ENCODE measurements at places on chromosomes 11 and 22. TPM values are rescaled to one million over a fixed set of nuclear protein-coding genes. Genes with fewer than 3 reads are reported as not detected.

The TRIM6 gene
- total RNA-seq: 23.9 TPM

The SNU13 gene
- 163 TPM for total RNA-seq

The IFITM1 gene
- 631 TPM for total RNA-seq

The SOX6 gene
- 16.3 TPM for total RNA-seq

The PRG2 gene
- not detected for total RNA-seq

DNA sequence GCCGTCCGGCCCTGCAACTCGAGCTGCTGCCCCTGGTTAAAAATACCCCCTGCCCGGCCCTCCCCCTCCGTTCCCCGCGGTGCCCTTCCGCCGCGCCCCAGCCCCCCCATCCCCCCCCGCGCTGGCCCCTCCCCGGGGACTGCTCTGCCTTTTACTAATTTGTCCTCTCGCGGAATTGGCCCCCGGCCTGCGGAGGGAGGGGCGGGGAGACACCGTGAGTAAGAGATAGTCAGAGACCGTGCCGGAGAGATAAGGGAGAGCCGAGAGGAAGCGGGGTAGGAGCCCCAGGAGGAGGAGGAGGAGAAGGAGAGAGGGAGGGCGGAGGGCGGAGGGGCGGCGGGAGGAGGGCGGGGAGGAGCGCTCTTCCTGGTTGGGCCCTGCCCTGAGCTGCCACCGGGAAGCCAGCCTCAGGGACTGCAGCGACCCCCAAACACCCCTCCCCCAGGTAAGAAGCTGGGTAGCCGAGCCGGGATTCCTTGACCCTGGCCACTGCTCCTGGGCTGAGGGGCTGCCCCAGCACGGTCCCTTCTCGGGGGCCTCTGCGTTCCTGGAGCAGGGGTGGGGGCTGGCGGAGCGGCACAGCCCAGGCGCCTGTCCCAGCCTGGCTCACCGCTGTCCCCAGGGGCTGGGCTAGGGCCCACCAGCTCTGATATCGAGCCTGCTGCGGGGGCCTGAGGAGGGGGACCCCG lies at the start of gene CAPN1:
Gene CAPN1, plus strand, starts transcription at position 360 of the 689 bp plus-strand sequence. CDS start 774 bp downstream, outside the sequence.
- H3K36me3 ChIP-seq: peaks cover 3% of the 10 kb centered on the region

GRCh38 chr11:60932605-60933356 lies 8.5 kb downstream of the TMEM132A start:
- no peak for DNase-seq
- no peaks in the 10 kb centered on the region for H3K4me1 ChIP-seq
- H3K4me3 ChIP-seq: no peak overlapping the region
- peaks cover 3% of the 10 kb centered on the region for H3K36me3 ChIP-seq
- no peaks in the 10 kb centered on the region for H3K27me3 ChIP-seq

DNA sequence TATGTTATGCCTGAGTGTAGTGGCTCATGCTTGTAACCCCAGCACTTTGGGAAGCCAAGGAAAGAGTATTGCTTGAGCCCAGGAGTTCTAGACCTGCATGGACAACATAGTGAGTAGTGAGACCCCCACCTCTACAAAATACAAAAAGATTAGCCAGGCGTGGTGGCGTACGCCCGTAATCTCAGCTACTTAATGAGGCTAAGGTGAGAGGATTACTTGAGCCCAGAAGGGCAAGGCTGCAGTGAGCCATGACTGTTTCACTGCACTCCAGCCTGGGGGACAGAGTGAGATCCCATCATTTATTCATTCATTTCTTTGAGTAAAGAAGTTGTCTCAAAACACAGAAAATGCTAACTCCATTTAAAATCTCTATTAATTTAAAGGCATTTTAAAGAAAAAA lies 1061.6 kb downstream of the JRKL start:
- H3K4me1 ChIP-seq: no peaks in the 10 kb centered on the region
- no peak for DNase-seq
- H3K27ac ChIP-seq: no peak overlapping the region
- no peak overlapping the region for H3K4me3 ChIP-seq

GRCh38 chr11:91866642-91867041 lies 358.0 kb upstream of the FAT3 start:
- H3K36me3 ChIP-seq: no peaks in the 10 kb centered on the region
- no peak overlapping the region for H3K4me3 ChIP-seq
- H3K4me1 ChIP-seq: no peaks in the 10 kb centered on the region
- DNase-seq: no peak
- no peak overlapping the region for H3K27ac ChIP-seq

DNA sequence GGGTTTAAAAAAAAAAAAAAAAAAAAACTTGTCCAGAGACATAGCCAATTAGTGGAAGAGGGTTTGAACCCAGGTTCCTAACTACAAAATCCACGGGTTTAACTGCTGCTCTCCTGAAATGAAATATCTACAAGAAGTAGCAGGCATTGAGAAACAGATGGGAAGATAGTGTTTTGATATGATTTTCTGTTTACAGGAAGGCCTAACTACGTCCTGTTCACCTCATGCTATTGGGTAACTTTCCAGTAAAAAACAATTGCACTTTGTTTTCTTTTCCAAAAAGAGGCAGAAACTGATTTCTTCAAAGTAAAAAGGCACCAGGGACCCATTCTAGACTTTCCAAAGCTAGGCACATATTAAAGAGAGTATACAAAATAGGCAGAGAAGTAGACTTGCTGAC lies 5.9 kb upstream of the C11orf91 start:
- H3K4me3 ChIP-seq: no peak overlapping the region
- no peak overlapping the region for H3K27ac ChIP-seq
- peaks cover 57% of the 10 kb centered on the region for H3K36me3 ChIP-seq
- H3K4me1 ChIP-seq: peaks cover 35% of the 10 kb centered on the region
- no peak for DNase-seq

DNA sequence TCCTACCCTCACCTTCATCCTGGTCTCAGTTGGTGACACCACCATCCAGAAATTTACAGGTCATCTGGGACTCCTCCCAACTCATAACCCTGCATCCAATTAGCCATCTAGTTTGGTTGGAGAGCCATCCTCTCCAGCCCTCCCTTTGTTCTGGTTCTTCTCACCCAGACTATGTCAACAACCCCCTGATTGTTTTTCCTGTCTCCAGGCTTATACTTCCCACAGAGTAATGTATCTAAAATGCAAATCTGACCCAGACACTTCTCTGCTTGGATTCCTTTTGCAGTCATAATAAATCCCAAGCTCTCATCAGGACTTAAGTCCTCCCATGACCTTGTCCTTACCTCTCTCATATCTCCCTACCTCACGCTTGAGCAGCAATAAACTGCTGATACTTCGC lies 3.0 kb downstream of the TTC12 start:
- peaks cover 9% of the 10 kb centered on the region for H3K4me1 ChIP-seq
- H3K27ac ChIP-seq: no peak overlapping the region
- no peaks in the 10 kb centered on the region for H3K27me3 ChIP-seq
- no peak for DNase-seq

- no peaks in the 10 kb centered on the region for H3K36me3 ChIP-seq
- no peaks in the 10 kb centered on the region for H3K27me3 ChIP-seq
- H3K4me3 ChIP-seq: no peak overlapping the region
- H3K4me1 ChIP-seq: no peaks in the 10 kb centered on the region
Observed at GRCh38 chr11:96658436-96658835, 268.6 kb downstream of the JRKL start.

DNA sequence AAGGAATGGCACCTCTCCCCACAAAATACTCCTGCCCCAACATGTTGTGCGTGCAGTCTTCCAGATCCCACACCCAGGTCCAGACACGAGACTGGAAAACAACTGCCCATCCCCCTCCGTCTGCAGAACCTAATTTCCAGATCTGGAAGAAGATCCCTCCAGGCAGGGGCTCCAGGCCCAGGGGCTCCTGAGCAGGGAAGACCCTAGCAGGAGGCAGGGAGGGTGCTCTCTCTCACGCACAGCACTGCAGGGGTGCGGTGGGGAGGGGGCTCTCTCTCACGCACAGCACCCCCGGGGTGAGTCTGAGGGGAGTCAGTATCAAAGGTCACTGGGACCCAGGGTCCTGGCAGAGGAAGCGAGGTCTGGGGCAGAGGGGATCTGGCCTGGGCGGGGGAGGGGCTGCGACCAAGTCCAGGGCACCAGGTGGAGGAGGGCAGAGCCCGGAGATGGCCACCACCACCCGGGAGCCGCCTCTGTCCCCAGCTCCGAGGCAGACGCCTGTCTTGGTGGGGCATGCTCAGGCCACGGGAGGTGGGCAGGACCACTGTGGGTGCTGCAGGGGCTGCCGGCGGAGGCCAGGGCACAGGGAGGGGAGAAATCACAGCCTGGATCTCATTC lies 1.7 kb downstream of the MLC1 start:
- DNase-seq: no peak
- no peaks in the 10 kb centered on the region for H3K36me3 ChIP-seq
- peaks cover 2% of the 10 kb centered on the region for H3K27me3 ChIP-seq
- H3K27ac ChIP-seq: no peak overlapping the region
- peaks cover 4% of the 10 kb centered on the region for H3K4me1 ChIP-seq

DNA sequence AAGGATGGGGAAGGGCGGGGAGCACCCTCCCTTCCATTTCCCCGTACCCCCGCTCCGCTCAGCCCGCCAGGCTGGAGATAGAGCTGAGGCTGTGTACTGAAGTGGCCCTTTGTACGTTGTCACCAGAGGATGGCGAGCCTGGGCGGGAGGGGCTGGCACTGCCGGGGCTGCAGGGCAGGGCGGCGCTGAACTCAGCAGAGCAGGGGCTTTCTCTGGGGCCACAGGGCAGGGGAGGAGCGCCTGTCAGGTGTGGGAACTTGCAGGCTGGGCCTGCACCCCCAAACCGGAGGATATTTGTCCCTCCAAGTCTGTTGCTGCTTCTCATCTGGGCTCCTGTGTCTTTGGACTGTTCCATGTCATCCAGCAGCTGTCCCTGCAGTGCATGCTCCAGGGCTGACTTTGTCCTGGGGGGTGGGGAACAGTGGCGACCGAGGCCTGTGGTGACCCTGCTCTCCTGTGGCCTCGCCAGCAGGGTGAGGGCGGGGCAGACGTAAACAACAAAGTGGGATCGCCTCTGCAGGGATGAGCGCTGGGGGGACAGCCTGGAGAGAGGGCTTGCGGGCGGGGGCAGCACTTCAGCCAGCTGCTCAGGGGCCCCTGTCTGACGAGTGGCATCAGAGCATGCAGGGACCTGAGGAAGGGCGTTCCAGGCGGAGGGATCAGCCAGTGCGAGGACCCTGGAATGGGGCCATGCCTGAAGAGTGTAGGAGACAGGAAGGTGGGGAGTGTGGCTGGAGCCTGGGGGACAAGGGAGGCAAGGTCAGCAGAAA lies 13.1 kb downstream of the MGAT3 start:
- no peak for DNase-seq
- no peak overlapping the region for H3K4me3 ChIP-seq
- no peaks in the 10 kb centered on the region for H3K36me3 ChIP-seq
- peaks cover 2% of the 10 kb centered on the region for H3K27me3 ChIP-seq
- H3K4me1 ChIP-seq: peaks cover 20% of the 10 kb centered on the region

- H3K27ac ChIP-seq: no peak overlapping the region
- H3K4me3 ChIP-seq: no peak overlapping the region
- H3K4me1 ChIP-seq: no peaks in the 10 kb centered on the region
- H3K36me3 ChIP-seq: no peaks in the 10 kb centered on the region
- no peaks in the 10 kb centered on the region for H3K27me3 ChIP-seq
- no peak for DNase-seq
Observed at GRCh38 chr22:37711490-37711889, 14.6 kb downstream of the TRIOBP start.

DNA sequence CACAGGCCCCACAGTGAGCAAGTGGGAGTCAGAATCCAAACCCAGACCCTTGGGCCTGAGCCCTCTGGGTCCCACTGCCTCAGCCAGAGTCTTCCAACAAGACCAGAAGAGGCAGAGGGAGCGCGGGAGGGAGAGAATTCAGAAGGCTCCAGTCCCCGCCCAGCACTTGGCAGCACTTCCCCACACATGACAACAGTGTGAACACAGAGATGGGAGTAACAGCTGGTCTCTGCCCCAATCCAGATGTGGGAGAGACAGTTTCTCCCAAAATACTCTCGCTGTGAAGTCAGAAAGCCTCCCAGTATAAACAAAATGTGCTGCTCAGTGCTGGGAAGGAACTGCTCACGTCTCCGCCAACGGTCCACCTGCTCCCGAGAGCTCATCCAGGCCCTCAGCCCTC lies 219.9 kb downstream of the MN1 start:
- H3K4me3 ChIP-seq: no peak overlapping the region
- no peak overlapping the region for H3K27ac ChIP-seq
- no peaks in the 10 kb centered on the region for H3K36me3 ChIP-seq
- no peak for DNase-seq

DNA sequence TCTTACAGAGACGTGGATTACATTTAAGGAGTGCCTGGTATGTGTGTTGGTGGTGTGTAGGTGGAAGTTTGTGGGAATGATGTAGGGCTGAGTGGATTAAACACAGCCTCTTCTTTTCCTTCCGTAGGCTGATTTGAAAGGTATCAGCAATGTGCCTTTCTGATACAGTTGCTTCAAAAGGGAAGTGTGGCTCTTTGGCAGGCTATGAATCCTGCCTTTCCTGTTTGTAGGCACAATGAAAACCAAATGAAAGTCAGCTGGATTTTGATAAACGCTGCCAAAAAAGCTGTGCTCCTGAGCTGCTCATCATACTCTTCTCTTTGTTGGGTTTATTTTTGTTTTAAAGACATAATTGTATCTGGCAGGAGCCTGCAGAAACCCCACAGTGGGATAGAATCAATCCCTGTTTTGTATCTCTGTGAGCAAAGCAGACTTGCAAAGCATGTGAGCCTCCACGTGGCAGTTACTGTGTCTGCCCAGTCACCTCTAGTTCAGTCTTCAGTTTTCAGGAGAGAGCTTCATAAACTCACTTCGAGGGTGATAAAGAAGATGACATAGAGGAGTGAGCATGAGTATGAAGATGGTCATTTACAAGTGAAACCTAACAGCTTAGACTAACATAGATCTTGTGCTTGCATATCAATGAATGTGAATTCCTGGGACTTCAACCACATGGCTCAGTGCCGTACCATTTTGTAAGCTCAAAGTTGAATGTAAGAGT lies 655.7 kb upstream of the KIRREL3 start:
- H3K4me3 ChIP-seq: no peak overlapping the region
- peaks cover 13% of the 10 kb centered on the region for H3K4me1 ChIP-seq
- DNase-seq: peak; percentile 20
- no peaks in the 10 kb centered on the region for H3K36me3 ChIP-seq
- no peaks in the 10 kb centered on the region for H3K27me3 ChIP-seq

DNA sequence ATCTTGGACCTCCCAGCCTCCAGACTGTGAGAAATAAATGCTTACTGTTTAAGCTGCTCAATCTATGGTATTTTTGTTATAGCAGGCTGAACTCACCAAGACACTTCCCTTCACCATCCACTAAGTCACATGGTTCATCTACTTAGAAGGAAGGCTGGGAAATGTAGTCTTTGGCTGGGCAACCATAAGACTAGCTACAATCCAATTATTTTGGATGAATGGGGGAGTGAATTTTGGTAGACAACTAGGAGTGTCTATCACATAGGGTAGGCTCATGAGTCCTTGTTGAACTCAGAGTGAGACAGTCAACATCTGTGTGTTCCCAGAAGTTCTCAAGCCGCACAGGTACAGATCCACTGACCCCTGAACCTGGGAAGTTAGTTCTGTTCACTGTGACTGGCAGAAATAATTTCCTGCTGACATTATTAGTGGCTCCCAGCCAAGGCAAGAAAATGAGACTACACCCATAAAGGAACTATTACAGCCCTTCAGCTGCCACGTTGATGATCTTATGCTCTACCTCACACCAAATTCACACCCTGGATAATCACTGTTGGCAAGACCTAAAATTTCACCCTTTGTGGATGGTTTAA lies 3.1 kb upstream of the SLC35C1 start:
- no peaks in the 10 kb centered on the region for H3K36me3 ChIP-seq
- H3K27ac ChIP-seq: no peak overlapping the region
- no peak overlapping the region for H3K4me3 ChIP-seq
- DNase-seq: no peak

Measured in astrocyte (in vitro differentiated cells and primary cell).